ENCODE measurements at places on chromosomes 6 and 20. TPM values are rescaled to one million over a fixed set of nuclear protein-coding genes. Genes with fewer than 3 reads are reported as not detected.

- no peak for DNase-seq
Measured at GRCh38 chr6:105911106-105911629, 175.0 kb upstream of the PRDM1 start.

- DNase-seq: peak; percentile 58
Measured at GRCh38 chr20:2820084-2820895, 4.1 kb downstream of the TMEM239 start.

DNA sequence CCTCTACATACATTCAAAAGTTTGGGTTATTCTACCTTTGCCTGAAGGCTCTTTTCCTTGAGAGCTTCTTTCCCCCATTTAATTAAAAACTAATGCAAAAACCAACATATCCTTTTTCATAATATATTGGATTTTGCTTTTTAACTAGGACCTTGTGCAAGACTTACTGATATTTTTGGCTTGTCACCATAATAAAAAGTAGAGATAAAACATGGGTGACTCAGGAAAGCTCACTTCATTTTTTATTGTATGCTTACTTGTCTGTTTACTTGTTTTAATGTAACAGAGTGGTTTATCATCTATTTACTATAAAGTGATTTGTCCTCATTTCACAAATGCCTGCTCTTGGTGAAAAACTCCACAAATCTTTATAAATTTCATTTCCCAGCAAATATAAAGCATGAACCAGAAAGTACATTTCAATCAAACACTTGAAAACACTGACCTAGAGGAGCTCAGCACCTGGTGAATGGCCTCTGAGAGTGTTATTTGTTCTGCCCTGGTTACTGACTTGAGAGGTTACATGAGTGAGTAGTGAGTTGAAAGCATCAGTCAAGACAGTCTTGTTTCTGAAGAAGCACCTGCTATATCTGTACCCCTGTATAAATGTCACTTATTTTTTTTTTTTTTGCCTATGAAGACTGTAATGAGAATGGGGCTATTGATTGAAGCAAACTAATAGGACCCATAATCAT is 20.8 kb downstream of the ADGRG6 start:
- DNase-seq: no peak

GRCh38 chr20:59820204-59821041 is 113.0 kb downstream of the SYCP2 start:
- no peak for DNase-seq

DNA sequence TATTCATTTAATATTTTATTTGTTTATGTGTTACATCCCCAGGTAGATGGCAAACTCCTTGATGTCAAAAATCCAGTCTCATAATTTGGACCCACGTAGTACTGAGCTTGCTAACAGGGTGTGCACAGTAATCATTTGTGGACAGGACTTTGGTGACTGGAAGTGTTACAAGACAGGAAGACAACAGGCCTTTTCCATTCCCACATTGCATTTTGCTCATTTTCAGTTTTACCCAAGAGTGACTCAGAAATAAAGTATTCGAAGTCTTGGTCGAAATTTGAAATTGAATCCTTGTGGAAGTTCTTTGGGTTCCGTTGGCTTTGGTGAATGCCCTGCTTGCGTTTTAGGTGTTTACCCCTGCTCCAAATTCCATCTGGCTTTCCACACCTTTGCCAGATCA is 63.0 kb upstream of the THBS2 start:
- no peak for DNase-seq

DNA sequence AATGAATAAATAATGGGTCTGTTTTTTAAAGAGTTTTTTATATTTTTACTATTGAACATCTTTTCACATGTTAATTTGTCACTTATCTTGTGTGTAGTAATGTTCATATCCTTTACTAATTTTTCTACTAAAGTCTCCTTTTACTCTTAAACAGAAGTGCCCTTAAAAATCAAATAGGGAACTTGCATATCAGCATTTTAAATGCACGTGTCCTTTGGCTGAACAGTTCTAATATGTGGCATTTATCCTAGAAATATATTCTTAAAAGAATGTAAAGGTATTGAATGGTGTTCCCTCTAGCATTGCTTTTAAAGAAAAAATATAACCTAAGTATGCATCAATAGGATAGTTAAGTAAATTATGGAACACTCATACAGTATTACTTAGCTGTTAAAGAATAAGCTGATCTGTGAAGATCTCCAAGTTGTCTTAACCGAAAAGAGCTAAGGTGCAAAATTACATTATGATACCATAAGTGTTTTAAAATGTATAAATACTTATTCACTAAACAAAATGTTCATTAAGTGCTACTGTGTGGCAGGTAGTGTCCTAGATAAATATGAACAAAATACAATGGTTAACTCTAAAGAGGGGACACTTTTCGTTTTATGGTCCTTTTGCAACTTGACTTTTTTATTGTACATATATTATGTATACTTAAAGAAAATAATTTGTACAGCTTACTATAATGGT is 631 bp upstream of the PGBD1 start:
- DNase-seq: no peak

DNA sequence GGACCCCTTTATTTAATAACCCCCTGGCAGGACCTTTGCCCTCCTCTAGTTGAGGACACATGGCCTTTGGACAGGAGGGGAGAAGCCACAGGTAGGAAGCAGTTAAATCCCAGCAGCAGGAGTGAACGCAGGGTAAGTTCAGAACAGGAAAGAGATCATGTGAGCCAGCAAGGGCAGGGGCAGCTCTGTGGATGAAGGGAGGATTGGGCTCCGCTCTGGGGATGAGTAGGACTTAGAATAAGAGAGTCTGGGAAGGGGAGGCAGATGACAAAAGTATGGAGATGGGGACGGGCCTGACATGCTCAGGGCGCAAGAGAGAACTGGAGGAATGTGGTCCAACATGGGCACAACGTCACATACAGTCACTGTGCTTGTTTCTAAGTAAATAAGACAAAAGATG is 89.0 kb downstream of the NDUFAF5 start:
- DNase-seq: no peak

DNA sequence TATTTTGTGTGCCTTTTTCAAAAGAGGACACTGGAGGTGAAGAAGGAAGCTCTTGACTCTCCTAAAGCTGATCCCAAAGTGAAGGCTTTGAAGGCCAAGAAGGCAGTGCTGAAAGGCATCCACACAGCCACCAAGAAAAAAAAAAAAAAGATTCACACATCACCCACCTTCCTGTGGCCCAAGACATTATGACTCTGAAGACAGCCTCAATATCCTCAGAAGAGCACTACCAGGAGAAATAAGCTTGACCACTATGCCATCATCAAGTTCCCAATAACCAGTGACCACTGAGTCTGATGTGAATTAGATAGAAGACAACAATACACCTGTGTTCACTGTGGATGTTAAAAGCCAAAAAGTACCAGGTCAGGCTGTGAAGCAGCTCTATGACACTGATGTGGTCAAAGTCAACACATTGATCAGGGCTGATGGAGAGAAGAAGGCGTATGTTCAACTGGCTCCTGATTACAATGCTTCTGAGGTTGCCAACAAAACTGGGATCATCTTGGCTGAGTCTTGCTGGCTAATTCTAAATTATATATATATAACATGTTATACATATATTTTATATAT is 59.4 kb downstream of the PLCG1 start:
- no peak for DNase-seq

TLDC2 gene
- not detected for total RNA-seq

GTF3C6 gene
- 31.9 TPM for total RNA-seq

DPPA5 gene
- total RNA-seq: not detected

All from ascending aorta (tissue), 2 donors.